Heart right ventricle (tissue), 16 donors: ENCODE measurements at places on chromosomes 16 and 17. TPM values are rescaled to one million over a fixed set of nuclear protein-coding genes. Genes with fewer than 3 reads are reported as not detected.

Gene SLFN14
- total RNA-seq, result not detected

Gene C16orf95
- total RNA-seq, result 3.2 TPM

Gene EPN2
- 72.7 TPM for total RNA-seq

Gene NPIPB13
- 4.2 TPM for total RNA-seq

Gene CSH2
- not detected for total RNA-seq

GRCh38 chr16:89841275-89841674 is 13.0 kb downstream of the SPIRE2 start:
- H3K27me3 ChIP-seq, result no peaks in the 10 kb centered on the region
- no peaks in the 10 kb centered on the region for H3K36me3 ChIP-seq
- no peak for DNase-seq
- no peak overlapping the region for H3K27ac ChIP-seq

DNA sequence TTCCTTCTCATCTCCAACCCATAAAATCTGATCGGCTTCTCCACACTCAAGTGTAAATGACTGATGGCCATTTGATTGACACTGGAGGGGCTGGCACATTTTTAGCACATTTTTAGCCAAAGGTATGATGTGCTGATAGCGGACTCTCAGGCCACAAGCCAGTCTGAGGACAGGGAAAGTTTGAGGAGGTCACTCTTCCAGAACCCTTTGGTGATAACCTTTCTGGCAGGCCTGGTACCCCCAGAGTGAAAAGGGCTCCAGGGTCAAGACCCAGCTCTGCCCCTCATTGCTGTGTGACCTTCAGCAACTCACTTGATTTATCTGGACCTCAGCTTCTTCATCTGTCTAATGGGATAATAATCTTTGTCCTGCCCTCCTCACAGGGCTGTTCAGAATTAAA is 1.7 kb upstream of the NLRC5 start:
- peaks cover 16% of the 10 kb centered on the region for H3K36me3 ChIP-seq
- H3K4me1 ChIP-seq, result peaks cover 72% of the 10 kb centered on the region
- peak overlapping the region; percentile 96 for H3K27ac ChIP-seq
- peak overlapping the region; percentile 73 for H3K4me3 ChIP-seq
- no peak for DNase-seq

GRCh38 chr17:38567350-38567749 is 38.4 kb downstream of the SRCIN1 start:
- H3K36me3 ChIP-seq, result no peaks in the 10 kb centered on the region
- H3K27me3 ChIP-seq, result peaks cover 89% of the 10 kb centered on the region
- no peak overlapping the region for H3K4me3 ChIP-seq
- no peak overlapping the region for H3K27ac ChIP-seq
- DNase-seq, result no peak
